ENCODE measurements at places on chromosomes 5 and 9. TPM values are rescaled to one million over a fixed set of nuclear protein-coding genes. Genes with fewer than 3 reads are reported as not detected.

Gene SLC24A2
- total RNA-seq, result not detected

Gene ECM2
- not detected for total RNA-seq

Gene ADCY2
- total RNA-seq, result not detected

Gene SLC23A1
- total RNA-seq, result not detected
